ENCODE measurements at places on chromosomes 4 and X. TPM values are rescaled to one million over a fixed set of nuclear protein-coding genes. Genes with fewer than 3 reads are reported as not detected.
A peak's percentile ranks its signal among the peaks of the same experiment; 100 is the strongest.

DNA sequence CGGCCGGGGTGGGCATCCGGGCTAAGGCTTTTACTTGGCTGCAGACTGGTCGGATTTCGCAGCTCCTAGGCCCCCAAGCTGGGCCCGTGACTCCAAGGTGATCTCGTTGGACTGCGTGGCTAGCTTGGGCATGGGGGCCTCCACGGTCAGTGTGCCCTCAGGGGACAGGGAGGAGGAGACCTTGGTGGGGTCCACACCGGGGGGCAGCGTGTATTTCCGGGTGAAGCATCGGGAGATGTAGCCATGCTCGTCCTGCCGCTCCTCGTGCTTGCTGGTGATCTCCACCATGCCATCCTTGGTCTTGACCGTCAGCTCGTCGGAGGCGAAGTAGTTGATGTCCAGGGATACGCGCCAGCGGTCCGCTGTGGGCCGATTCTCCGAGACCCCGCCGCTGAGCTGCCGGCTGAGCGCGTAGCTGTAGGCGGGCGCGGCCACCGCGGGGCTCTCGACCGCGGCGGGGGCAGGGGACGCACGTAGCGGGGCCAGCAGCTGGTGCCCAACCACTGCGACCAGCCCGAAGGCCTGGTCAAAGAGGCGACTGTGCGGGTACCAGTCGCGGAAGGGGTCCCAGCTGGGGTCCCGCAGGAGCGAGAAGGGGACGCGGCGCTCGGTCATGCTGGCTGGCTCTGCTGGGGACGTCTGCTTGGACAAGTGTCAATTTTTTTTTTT, 881 bp upstream of the CACNA1F start:
- H3K27ac ChIP-seq = no peak overlapping the region
- no peaks in the 10 kb centered on the region for H3K36me3 ChIP-seq
- H3K4me3 ChIP-seq = no peak overlapping the region
- no peaks in the 10 kb centered on the region for H3K27me3 ChIP-seq
- peaks cover 2% of the 10 kb centered on the region for H3K4me1 ChIP-seq
- no peak for DNase-seq

GRCh38 chr4:85842540-85842939, 367.6 kb downstream of the ARHGAP24 start:
- no peak overlapping the region for H3K4me3 ChIP-seq
- H3K36me3 ChIP-seq = no peaks in the 10 kb centered on the region
- no peak for DNase-seq

DNA sequence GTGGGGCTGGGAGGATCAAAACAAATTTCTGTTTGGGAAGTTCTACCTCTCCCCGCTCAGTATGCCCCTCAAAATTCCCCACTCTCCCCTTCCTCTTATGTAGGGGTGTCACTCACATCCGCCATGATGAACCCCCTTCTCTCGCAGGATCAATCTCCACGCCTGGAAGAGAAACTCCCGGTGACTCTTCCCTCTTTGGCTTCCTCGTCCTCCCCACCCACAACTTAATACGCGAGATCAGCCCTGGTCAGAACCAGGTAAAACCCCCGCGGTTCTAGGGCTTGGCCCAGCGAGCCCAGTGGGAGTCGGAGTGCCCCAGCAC, 427 bp downstream of the LAMTOR3 start:
- H3K4me3 ChIP-seq = peak overlapping the region; percentile 93
- peak overlapping the region; percentile 64 for H3K27ac ChIP-seq
- H3K4me1 ChIP-seq = peaks cover 17% of the 10 kb centered on the region
- DNase-seq = no peak

Gene ODAPH
- not detected for total RNA-seq

- no peak overlapping the region for H3K27ac ChIP-seq
- H3K4me3 ChIP-seq = no peak overlapping the region
- no peak for DNase-seq
- H3K4me1 ChIP-seq = no peaks in the 10 kb centered on the region
Observed at GRCh38 chrX:57445076-57445475, 146.7 kb upstream of the ZXDB start.

GRCh38 chr4:102439812-102440211, 61.3 kb upstream of the NFKB1 start:
- DNase-seq = no peak
- H3K27me3 ChIP-seq = no peaks in the 10 kb centered on the region
- no peak overlapping the region for H3K4me3 ChIP-seq
- no peaks in the 10 kb centered on the region for H3K36me3 ChIP-seq
- H3K4me1 ChIP-seq = no peaks in the 10 kb centered on the region

Gene CDX4
- total RNA-seq = not detected

Gene PF4V1
- not detected for total RNA-seq

- no peak overlapping the region for H3K27ac ChIP-seq
- no peaks in the 10 kb centered on the region for H3K36me3 ChIP-seq
- H3K27me3 ChIP-seq = no peaks in the 10 kb centered on the region
- no peaks in the 10 kb centered on the region for H3K4me1 ChIP-seq
- no peak for DNase-seq
- no peak overlapping the region for H3K4me3 ChIP-seq
Observed at GRCh38 chr4:173834151-173834550, 304.1 kb upstream of the HAND2 start.

Gene SERTM2
- total RNA-seq = not detected

GRCh38 chr4:23978002-23978401, 88.2 kb upstream of the PPARGC1A start:
- H3K27ac ChIP-seq = no peak overlapping the region
- no peak overlapping the region for H3K4me3 ChIP-seq
- no peaks in the 10 kb centered on the region for H3K36me3 ChIP-seq
- H3K27me3 ChIP-seq = no peaks in the 10 kb centered on the region

- H3K27me3 ChIP-seq = no peaks in the 10 kb centered on the region
- H3K4me3 ChIP-seq = no peak overlapping the region
- H3K4me1 ChIP-seq = no peaks in the 10 kb centered on the region
Observed at GRCh38 chr4:82851885-82852750, 38.8 kb downstream of the SEC31A start.

Gene SRPX
- total RNA-seq = not detected

DNA sequence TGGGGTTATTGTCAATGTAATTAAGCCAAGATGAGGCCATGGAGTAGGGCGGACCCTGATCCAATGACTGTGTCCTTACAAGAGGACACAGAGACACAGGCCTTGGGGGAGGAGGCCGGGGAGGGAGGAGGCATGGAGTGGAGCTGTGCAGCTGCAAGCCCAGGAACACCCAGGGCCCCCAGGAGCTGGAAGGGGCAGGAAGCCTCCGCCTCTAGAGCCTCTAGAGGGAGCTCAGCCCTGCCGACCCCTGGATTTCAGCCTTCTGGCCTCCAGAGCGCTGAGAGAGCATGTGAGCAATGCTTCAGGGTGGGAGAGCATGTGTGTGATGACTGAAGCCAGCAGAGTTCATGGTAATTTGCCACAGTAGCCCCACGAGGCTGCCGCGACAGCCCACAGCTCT, 234.6 kb downstream of the AFAP1 start:
- H3K27ac ChIP-seq = no peak overlapping the region
- no peak overlapping the region for H3K4me3 ChIP-seq
- peaks cover 9% of the 10 kb centered on the region for H3K27me3 ChIP-seq
- no peaks in the 10 kb centered on the region for H3K4me1 ChIP-seq
- no peaks in the 10 kb centered on the region for H3K36me3 ChIP-seq

Gene WAS
- total RNA-seq = 99.3 TPM

Gene HTN3
- not detected for total RNA-seq

DNA sequence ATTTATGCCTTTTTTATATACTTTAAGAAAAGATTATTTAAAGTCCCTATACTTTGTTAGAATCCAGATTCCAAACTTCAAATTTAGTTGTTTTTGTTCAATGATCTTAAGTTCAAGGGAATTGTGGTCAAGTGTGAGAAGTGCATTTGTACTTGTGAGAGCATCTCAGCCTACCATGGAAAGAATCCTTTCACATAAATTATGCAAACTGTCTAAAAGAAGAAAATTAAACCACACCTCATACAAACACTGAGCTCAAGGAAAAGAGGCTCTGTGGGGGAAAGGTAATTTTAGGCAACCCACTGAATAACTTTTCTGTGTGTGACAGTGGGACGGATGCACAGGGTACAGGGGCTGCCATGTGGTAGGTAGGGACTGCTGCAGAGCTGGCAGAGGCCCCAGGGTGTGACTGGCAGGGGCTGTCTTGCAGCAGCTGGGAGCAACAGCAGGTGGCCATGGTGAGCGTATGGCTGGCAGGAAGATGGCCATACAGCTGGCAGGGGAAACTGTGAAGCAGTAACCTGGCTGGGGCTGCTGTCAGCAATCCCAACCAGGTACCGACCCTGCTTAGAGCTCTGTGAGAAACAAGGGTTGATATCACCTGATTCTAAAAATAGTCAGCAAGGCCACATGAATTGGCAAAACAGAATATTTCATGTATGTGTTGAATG, 130.6 kb downstream of the UGT8 start:
- DNase-seq = no peak
- H3K4me3 ChIP-seq = no peak overlapping the region
- H3K27me3 ChIP-seq = no peaks in the 10 kb centered on the region
- no peak overlapping the region for H3K27ac ChIP-seq

Gene OTOP1
- total RNA-seq = not detected

Gene DGKK
- 0.09 TPM for total RNA-seq

GRCh38 chrX:67289055-67289499, 254.7 kb upstream of the AR start:
- no peaks in the 10 kb centered on the region for H3K4me1 ChIP-seq
- no peak overlapping the region for H3K27ac ChIP-seq

DNA sequence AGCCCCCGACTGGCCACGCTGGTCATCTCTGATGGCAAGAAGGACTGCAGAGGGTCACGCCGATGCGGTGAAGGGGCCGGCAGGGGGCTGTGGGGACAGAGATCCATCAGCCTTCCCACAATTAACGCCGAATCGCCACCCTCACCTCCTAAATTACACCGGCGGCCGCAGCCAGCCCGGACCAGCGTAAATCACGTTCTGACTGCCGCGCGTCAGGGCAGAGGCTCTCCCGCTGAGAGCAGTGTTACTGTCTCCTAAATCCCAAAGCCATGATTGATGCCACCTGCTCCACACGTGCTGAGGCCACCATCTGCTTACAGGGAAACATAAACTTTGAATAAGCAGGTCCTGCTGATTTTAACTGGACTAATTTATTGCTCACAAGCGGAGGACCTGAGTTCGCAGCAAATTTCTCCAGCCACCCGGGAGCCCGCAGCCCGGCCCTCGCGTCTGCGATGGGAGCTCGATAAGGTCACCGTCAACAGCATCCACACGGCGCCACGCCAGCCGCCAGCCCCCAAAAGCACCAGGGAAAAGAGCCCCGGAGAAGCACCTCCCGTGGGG, 127.3 kb upstream of the NKX1-1 start:
- no peaks in the 10 kb centered on the region for H3K27me3 ChIP-seq
- H3K27ac ChIP-seq = no peak overlapping the region
- no peak for DNase-seq
- H3K36me3 ChIP-seq = no peaks in the 10 kb centered on the region
- H3K4me3 ChIP-seq = no peak overlapping the region

GRCh38 chrX:23631136-23631535, 36.2 kb upstream of the PRDX4 start:
- H3K4me3 ChIP-seq = no peak overlapping the region
- H3K27ac ChIP-seq = no peak overlapping the region
- no peaks in the 10 kb centered on the region for H3K36me3 ChIP-seq
- no peaks in the 10 kb centered on the region for H3K4me1 ChIP-seq
- no peaks in the 10 kb centered on the region for H3K27me3 ChIP-seq

- H3K27me3 ChIP-seq = peaks cover 3% of the 10 kb centered on the region
- no peaks in the 10 kb centered on the region for H3K4me1 ChIP-seq
- no peak overlapping the region for H3K27ac ChIP-seq
- no peak for DNase-seq
Observed at GRCh38 chrX:68909945-68910344, 81.1 kb downstream of the EFNB1 start.

Gene FAT1
- total RNA-seq = not detected

DNA sequence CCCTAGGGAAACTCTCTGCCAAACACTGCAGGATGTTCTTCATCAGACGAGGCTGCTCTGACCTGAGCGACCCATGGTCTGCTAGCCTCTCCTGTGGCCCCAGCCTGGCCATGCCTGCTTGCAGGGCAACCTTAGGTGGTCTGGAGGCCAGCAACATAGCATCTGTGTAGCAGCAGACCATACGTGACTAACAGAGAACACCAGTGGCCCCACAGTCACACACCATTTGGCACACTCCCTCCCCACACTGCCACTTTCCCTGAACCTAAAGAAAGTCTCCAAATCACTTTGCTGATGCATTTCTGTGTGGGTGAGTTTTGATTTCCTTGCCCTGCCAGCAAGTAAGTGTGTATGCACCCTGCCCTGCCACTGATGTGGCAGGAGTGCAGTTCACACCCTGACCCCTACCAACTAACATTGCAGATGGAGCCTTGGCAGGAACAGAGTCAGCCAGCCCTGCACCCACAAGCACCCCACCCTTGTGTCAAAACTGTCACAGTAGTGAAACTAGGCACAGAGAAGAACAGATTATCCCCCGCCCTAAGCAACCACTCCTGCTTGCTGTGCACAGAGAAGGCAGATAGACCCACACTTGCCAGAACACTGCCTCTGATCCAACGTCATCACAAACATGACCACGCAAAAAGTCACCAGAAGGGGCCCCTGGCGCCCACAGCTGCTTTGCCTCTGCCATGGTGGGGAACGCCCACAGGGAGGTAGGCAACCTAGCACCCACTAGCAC, 249.1 kb downstream of the SPIN4 start:
- H3K4me3 ChIP-seq = no peak overlapping the region
- DNase-seq = no peak
- no peaks in the 10 kb centered on the region for H3K36me3 ChIP-seq
- H3K27me3 ChIP-seq = no peaks in the 10 kb centered on the region
- H3K27ac ChIP-seq = no peak overlapping the region
- H3K4me1 ChIP-seq = no peaks in the 10 kb centered on the region

DNA sequence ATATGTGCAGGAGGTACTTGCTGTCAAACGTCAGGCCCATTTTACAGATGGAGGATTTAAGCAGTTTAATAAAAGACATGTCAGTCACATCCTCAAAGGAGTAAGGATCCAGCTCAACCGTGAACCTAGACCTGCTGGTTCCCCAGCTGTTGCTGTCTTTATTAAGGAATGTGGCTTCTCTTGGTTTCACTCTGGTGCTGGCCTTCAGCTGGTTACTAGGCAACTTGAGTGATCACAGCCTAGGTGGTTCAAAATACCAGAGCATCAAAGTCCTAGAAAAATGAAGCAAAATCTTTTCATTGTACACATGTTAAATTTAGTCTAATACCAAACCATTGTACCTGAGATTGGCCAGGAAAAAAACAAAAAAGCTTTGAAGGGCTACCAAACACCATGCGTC, 32.7 kb upstream of the GLRA2 start:
- DNase-seq = no peak
- peak overlapping the region; percentile 67 for H3K27ac ChIP-seq
- peak overlapping the region; percentile 31 for H3K4me3 ChIP-seq
- no peaks in the 10 kb centered on the region for H3K27me3 ChIP-seq
